ENCODE measurements at places on chromosomes 7 and 10.
A peak's percentile ranks its signal among the peaks of the same experiment; 100 is the strongest.

DNA sequence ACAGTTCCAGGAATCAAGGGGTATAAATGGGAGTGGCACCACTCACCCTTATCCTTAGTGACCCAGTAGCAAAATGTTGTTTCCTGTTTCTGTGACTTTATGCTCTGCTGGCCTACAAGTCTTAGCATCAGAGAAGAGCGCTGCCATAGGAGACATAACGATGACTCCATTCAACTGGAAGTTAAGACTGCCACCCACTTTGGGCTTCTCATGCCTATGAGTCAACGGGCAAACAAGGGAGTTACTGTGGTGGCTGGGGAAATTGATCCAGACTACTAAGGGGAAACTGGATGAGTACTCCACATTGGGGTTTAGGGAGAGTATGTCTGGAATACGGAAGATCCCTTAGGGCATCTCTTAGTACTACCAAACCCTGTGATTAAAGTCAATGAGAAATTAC lies 40.6 kb upstream of the PIK3CG start:
- peak; percentile 80 for DNase-seq

DNA sequence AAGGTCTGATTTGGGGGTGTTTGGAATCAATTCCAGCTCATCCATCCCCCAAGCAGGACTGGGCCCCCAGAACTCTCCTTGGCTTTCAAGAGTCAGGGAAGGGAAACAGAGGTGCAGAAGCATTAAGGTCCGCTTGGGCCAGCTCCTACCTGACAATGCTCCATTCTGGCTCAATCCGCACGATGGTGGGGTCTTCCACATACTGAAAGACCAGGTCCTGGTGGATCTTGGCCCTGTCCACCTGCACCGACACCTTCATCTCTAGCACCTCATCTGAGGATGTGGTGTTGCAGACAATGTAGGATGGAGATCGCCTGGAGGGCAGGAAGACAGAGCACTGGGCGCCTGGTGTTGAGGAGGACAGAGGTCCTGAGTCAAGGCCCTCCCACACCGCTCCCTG lies 391.1 kb downstream of the PLXNA4 start:
- no peak for DNase-seq

DNA sequence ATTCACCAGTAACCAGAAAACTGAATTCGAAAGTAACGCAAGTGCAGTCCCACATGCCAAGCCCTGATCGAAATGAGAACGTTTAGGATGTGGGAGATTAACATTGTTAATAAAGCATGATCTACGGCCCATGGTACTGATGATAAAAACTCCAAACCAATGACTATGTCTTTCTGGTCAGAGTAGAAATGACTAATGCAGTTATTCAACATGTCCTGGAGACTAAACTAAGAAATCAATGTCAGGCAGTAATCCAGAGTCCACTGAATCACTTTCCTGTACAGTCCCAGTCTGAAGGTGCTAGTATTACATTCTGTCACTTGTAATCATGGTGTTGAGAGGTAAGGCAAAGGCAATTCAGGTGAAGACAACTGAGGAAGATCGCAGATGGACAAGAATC lies 14.4 kb downstream of the NPSR1 start:
- no peak for DNase-seq

DNA sequence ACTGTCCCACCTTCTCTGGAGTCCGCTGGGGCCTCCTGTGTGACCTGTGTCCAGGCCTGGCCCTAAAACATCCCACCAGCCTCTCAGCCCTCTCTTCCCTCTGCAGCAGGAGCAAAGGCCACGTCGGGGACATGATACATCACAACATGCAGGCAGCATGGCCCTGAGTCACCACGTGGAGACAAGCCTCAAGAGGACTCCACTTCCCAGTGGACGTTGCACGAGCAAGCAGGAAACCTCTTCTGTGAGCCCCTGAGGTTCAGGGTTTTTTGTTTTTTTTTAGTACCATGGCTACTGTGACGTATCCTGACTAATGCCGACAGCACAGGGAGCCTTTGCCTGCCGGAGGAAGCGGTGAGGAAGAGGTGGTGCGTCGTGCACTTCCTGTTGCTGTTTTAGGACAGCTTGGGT lies 165.9 kb downstream of the DNAJB6 start:
- peak; percentile 47 for DNase-seq

DNA sequence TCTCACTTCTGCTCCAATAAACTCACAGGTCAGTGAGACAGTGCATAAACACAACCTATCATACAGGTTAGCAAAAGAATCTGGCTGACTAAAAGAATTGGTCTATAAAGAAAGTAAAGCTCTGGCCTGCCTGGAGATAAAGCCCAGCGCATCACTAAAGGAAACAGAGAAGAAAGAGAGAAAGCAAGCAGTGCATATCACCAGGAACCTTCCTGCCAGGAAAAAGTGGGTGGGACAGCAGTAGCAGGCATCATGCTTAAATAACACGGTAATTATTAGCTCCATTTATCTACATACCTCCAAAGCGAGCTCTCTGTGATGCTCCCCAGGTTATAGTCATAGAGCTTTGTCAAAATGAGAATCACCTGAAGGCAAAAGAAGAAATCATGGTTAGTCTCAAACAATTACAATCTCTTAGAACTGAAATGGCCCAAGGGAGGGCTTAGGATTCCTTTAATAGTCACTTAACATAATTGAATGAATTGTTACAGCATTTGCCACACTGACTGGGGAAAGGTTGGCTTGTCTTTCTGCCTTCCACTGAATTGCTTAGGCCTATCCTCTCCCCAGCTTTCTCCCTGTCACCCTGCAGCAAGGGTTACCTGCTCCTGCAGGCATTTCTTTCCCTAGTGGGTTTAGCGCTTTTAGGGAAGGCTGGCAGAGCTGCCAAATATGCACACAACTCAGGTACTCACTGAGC lies 208.1 kb downstream of the SORCS1 start:
- no peak for DNase-seq

DNA sequence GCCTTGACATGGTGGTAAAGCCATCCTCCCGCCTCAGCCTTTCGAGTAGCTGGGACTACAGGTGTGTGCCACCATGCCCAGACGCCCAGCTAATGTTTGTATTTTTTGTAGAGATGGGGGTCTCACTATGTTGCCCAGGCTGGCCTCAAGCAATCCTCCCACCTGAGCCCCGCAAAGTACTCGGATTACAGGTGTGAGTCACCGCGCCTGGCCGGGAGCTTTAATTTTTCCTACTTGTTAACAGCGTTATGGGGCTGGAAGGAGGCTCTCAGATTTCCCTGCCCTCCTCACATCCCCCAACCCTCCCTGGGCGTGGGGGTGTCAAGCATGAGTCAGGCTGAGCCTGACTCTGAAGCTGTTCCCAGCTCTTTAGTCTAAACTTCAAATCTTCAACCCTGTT lies 8.3 kb downstream of the ALKBH4 start:
- no peak for DNase-seq

DNA sequence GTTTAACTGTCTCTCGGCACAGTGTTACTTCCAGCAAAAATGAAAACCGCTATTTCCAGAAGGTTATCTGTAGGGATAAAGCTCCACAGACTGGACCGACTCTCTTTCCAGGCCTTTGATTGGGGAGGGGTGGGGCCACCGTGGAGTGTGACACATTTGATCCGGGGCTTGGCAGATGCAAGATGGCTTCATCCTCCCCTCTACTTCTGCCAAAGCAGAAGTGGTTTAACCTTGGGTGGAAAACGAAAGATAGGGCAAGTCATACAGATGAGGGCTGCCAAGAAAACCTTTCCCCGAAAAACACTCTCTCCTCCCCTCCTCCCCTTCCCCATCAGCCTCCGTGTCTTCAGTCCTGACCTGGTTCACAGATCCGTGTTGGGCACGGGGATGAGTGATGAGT lies 139.7 kb upstream of the SH2B2 start:
- DNase-seq, result peak; percentile 32

- peak; percentile 20 for DNase-seq
Measured at GRCh38 chr7:139714163-139714901, 63.5 kb downstream of the HIPK2 start.

GRCh38 chr10:78348411-78349164 lies 314.9 kb downstream of the RPS24 start:
- no peak for DNase-seq

GRCh38 chr10:111138544-111138943 lies 61.7 kb downstream of the ADRA2A start:
- no peak for DNase-seq

DNA sequence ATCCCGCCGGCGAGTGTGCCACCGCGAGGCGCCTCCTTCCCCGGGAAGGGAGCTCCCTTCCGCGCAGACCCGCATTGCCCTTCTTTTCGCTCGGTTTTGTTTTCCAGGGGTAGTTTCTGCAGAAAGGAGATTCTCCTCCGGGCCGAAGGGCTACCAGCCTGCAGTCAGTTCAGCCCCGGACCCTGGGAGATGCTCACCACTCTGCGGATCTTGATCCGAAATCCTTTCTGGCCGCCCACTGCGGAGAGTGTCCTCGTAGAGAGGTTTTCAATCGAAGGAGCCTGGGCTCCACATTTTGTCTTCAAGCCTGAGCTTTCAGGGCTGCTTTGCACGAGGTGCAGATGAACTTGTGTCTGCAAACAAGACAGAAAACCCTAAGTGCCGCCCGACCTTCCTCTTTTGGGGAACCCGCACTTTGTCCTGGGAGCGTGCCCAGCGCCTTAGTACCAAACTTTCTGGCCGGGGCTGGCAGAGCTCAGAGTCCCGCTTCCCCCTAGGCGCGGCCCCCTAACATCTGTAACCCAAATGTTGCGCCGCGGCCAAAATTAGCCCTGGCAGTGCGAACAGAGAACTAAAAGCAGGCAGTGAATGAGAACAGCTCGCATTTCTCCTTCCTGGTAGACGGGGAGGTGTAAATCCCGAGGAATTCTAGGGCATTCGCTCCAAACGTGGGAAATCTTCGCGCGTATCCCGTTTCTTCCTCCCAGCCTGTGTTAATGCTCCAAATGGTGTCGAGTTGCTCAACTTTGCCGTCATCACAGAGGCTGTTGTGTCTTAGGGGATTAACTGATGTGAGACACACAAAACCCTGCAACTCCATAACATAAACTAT lies 6.7 kb upstream of the EN2 start:
- no peak for DNase-seq

DNA sequence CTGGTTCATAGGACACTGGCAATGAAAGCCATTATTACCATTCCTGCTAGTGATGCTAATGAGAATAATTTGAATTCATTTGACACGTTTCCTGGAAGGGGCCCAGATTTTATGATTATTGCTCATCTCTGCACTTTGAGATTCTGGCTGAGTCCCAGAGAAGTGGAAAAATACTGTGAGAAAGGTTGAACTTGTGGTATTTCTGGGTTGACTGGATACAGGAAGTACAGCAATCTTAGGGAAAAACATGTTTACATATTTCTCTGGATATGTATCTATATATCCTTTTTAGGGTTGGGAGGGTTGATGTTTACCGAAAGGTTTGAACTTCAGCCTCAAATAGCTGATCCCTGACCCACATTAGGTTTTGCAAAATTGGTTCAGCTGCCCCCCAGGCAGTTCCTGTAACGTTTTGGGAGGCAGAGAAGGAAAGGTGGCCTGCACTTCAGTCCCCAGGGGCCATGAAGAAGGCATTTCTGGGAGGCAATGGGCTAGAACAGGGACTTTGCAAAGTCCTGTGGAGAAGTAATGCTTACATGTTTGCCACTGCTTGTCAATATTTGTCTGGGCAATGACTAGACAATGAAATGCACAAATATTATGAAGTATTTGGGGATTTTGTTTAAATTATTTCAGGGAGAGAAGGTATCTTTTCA lies 253.7 kb upstream of the PITRM1 start:
- no peak for DNase-seq

GRCh38 chr7:111459757-111460280 lies 102.5 kb downstream of the IMMP2L start:
- DNase-seq, result no peak

GRCh38 chr7:77473229-77474005 lies 57.3 kb upstream of the GSAP start:
- peak; percentile 76 for DNase-seq

DNA sequence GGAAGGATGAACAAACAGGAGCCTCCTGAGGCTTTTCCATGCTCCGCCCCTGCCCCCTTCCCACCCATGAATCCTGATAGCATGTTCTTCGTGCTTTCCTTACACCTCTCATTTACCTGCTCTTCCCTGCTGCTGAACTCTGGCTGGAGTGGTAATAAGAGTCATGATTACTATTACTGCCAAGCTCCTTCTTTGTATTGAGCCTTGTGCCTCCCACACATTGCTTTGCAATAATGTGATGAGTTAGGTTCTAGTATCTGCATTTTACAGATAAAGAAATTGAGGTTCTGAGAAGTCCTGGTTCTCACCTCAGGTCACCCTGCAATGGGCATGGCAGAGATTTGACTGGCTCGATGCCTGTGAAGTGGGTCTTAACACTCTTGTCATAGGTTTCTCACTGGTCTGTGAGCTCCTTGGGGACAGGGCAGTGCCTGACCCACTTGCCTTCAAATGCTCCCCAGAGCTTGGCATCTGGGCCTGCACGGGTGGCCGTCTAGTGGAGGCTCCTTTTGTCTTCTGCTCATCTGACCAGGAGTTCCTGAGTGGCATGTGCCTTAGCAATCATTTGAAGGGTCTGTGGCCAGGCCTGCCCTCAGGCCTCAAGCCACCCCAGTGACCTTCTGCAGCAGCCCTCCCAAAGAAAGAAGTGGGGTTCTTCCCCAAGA lies 309.2 kb upstream of the ZMIZ1 start:
- DNase-seq, result peak; percentile 32

GRCh38 chr10:120632047-120632446 lies 175.0 kb downstream of the PLPP4 start:
- DNase-seq, result no peak

- peak; percentile 34 for DNase-seq
Measured at GRCh38 chr7:6271694-6272440, 557 bp downstream of the CYTH3 start.

- DNase-seq, result no peak
Measured at GRCh38 chr10:1268831-1269230, 212.6 kb downstream of the WDR37 start.

- DNase-seq, result no peak
Measured at GRCh38 chr10:109871476-109871875, 51.8 kb downstream of the XPNPEP1 start.

GRCh38 chr10:123995461-123996131 lies 97.8 kb downstream of the CHST15 start:
- peak; percentile 64 for DNase-seq

GRCh38 chr10:77030974-77031373 lies 606.6 kb downstream of the KCNMA1 start:
- peak; percentile 50 for DNase-seq

DNA sequence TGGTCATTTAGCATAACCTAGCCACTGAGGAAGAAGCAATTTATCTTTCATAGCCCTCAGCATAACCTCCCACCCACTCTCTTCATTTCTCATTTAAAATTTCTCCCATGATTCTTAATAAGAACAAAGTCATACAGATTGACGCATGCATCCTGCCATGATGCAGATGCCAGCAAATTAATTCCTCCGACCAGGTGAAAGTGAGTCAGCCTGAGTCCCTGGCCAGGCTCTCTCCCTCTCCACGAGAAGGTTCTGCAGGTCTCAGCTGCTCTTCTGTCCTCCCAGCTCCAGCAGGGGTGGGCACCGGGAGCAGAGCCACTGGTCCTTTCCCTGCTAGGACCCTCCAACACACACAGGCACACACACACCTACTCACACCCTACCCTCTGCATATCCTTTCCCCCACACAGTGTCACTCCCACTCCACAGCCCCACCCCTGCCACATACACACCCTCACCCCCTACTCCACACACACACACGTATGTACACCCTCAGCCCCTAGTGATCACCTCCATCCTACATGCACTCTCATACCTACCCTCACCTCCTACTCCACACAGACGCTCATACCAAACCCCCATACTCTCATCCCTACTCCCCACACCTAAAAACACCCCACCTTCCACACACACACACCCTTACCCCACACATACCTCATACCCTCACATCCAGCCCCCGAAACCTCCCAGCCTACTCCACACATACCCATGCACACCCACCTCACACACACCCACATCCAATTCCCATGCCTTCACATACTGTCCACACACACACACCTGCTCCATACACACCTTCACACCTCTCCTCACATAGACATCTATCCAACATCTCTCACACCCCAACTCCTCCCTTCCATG lies 78.0 kb downstream of the FAM13C start:
- no peak for DNase-seq

Measured in suppressor macrophage (primary cell).